ENCODE measurements at places on chromosomes 6 and 20. TPM values are rescaled to one million over a fixed set of nuclear protein-coding genes. Genes with fewer than 3 reads are reported as not detected.
A peak's percentile ranks its signal among the peaks of the same experiment; 100 is the strongest.

GRCh38 chr6:109262261-109262660 is 120.0 kb downstream of the CD164 start:
- no peak for DNase-seq

FAXC gene
- total RNA-seq, result not detected

DNA sequence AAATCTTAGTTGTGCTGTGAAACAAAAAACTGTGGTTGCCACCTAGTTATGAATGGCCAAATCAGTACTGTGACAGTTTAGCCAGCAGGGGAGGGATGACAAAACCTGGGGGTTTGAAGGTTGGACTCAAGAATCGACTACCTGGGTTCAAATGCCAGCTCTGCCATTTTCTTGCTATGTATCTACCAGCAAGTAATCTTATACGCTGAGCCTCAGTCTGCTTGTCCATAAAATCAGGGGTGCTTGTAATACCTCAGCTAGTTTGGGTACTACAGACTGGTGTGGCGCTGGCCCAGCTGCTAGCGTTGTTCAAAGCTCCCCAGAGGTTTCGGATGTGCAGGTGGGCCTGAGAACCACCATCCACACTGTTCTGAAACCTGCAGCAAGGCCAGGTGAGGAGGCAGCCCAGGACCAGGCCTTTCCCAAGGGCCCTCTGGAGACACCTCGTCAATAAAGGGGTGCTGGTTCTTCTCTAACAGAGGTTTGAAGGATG is 40.4 kb downstream of the TRAM2 start:
- no peak for DNase-seq

- DNase-seq, result no peak
Observed at GRCh38 chr6:110778333-110778732, 36.9 kb downstream of the CDK19 start.

- DNase-seq, result no peak
Observed at GRCh38 chr6:109472132-109472995, 10.7 kb downstream of the ZBTB24 start.

MEI4 gene
- total RNA-seq, result not detected

GRCh38 chr6:159969204-159969912 is 476 bp downstream of the IGF2R start:
- peak; percentile 22 for DNase-seq

BTBD3 gene
- 1.0 TPM for total RNA-seq

All from CD4-positive, alpha-beta T cell (primary cell).